AML-193 (cell line): ENCODE measurements at places on chromosomes 1 and 21.

- no peak for DNase-seq
Observed at GRCh38 chr1:228969953-228970800, 234.9 kb downstream of the RHOU start.

DNA sequence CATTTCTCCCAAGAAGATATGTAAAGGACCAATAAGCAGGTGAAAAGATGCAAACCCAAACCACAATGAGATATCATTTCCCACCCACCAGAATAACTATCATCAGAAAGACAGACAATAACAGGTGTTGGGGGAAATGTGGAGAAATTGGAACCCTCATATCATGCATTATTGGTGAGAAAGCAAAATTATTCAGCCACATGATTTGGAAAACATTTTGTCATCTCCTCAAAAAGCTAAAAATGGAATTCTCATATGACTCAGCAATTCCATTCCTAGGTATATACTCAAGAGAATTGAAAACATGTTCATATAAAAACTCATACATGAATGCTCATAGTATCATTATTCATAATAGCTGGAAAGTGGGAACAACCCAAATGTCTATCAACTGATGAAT is 25.1 kb upstream of the RNF186 start:
- no peak for DNase-seq

- no peak for DNase-seq
Observed at GRCh38 chr1:20992322-20993056, 184.2 kb downstream of the EIF4G3 start.

DNA sequence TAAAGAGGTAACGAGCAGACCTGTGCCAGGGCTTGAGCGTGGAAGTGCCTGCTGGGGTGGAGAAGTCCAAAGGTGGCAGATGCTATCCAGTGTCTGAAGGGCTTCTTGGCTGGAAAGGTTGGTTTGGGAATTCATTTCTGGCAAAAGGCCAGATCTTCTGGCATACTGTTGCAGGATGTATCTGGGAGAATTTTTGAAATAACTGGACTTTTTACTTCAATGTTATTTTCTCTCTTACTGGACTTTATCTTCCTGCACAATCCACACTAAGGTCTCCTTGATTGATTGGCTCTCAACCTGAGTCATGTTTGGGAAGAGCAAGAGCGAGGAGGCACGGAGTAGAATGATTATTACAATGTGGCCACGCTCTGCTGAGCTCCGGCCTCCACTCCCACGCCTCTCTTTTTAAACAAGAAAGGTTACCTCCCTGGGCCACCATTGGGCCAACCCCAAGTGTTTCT is 278.4 kb downstream of the TM2D1 start:
- no peak for DNase-seq

DNA sequence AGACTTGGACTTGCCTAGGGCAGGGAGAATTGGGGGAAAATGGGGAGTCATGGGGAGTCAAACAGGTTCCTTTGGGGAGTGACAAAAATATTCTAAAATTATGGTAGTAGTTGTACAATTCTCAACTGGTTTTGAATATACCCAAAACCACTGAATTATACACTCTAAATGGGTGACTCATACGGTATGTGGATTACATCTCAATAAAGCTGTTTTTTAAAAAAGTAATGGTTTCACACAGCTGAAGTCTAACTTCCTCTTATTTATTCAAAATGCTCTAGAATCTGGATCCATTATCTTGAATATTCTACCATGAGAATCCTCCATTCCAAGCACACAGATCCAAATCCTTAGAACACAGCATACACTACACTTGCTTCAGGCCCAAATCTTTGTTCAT is 11.1 kb downstream of the EIF4G3 start:
- DNase-seq, result peak; percentile 49

DNA sequence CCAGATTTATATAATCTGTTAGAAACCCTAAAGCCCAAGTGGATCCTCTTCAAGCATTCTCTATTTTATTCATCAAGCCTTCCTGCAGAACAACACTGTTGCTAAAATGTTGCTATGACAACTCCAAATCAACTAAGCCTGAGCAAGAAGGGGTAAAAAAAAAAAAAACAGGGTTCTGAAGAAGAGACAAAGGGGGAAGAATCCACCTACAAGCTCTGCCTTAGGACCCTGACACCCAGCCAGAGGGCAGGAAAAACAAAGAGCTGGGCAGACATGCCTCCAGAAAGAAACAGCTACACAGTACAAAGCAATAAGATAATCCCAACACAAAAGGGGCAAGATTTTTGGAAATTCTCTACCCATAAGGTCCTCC is 1.3 kb downstream of the USF1 start:
- no peak for DNase-seq

DNA sequence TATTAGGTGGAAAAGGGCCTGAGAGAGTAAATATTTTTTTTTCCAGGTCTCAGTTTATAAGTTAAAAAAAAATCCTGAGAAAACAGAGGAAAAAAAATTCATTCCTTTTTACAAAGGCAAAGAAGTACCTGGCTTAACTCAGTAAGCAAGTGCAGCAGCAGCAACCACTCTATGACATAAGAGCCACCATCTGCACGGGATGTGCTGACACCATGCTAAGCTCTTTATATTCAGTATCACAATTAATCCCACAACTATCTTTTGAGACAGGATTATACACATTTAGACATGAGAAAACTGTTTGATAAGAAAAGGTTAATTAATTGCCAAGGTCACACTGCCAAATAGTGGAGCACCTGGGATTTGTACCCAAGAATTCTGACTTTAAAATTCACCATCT is 13.4 kb upstream of the DPT start:
- DNase-seq, result no peak

- DNase-seq, result no peak
Observed at GRCh38 chr1:92030656-92031107, 897 bp downstream of the EPHX4 start.

DNA sequence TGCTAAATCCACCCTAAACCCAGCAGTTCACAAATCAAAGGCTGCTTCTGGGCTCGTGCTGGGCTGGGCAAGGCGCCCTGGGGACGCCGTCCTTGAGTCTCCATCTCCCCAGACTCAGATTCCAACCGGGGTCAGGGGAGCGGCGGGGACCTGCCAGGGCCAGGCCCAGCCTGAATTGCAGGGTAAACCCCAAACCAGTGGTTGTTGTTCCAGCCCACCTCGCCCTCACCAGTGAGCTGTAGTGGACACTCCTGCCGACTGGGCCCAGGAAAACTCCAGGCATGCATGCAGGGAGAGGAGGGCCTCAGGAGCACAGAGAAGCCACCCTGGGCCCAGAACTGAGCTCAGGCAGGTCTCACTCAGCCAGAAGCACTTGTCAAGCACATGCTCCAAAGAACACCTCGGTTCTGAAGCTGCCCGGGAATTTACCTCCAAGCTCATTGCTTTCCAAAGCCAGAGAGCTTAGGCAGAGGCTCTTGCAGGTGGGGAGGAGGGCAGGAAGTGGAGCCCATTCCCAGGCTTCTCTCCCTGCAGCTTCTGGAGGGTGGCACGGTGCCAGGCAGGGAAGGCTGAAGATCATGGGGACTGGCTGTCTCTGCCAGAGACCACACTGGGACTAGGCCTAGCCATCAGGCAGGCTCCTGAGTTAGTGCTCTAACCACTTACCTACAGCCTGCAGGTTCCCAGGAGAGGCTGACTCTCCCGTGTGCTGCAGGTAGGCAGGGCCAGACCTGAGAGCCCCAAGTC is 437.0 kb downstream of the MATN1 start:
- DNase-seq, result no peak

GRCh38 chr21:36149788-36150711 is 6.6 kb upstream of the DOP1B start:
- peak; percentile 98 for DNase-seq

- DNase-seq, result no peak
Observed at GRCh38 chr1:1799716-1800115, 21.4 kb upstream of the NADK start.

DNA sequence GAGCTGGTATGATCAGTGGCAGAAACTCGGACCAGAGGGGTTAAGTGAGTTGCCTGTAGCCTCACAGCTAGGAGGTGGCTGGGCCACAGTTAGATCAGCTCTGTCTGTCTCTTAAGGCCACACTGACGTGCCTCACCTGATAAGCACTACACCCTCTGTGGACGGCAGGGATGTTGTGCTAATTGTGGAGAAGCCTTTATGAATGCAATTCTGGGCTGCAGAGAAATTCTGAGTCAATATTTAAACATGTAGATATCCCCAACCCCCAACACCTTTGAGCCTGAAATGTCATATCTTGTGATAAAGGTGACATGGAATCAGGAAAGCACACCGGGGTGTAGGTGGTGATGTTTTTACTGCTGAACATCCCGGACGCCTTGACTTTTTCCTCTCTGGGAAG is 88.3 kb downstream of the KCNJ6 start:
- no peak for DNase-seq

- no peak for DNase-seq
Observed at GRCh38 chr1:183810121-183810520, 5.2 kb downstream of the RGL1 start.

DNA sequence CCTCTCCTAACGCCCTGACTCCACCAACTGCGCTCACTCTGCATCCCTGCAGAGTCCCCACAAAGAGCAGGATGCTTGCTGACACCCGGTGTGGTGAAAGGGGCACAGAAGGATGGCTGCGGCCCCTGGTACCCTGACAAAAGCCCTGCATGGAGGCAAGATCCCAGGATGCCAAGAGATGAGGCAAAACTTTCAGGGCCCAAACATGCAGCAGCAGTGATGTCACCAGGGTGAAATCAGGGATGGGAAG is 36.6 kb downstream of the SLC9A1 start:
- no peak for DNase-seq

- no peak for DNase-seq
Observed at GRCh38 chr1:227845147-227845458, 29.6 kb downstream of the PRSS38 start.

- no peak for DNase-seq
Observed at GRCh38 chr1:21335750-21336224, 45.5 kb upstream of the ECE1 start.

DNA sequence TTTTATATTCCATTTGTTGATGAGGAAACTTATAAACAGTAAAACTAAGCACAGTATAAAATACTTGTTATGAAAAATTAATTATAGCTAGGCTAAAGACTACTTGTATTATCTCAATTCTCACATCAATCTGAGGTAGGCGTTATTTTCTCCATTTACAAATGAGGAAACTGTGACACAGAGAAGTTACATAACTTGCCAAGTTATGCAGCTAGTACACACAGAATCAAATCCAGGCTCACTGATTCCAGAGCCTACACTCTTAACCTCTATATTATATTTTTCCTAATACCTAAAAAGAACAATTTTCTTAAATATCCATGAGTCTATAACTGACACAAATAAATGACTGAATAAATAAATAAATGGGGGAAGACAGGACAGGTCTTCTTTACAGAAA is 11.2 kb upstream of the VPS45 start:
- DNase-seq, result peak; percentile 27

- DNase-seq, result no peak
Observed at GRCh38 chr1:47465605-47466004, 27.8 kb downstream of the FOXD2 start.

- DNase-seq, result peak; percentile 83
Observed at GRCh38 chr1:225712391-225712790, 59.5 kb upstream of the ENAH start.

DNA sequence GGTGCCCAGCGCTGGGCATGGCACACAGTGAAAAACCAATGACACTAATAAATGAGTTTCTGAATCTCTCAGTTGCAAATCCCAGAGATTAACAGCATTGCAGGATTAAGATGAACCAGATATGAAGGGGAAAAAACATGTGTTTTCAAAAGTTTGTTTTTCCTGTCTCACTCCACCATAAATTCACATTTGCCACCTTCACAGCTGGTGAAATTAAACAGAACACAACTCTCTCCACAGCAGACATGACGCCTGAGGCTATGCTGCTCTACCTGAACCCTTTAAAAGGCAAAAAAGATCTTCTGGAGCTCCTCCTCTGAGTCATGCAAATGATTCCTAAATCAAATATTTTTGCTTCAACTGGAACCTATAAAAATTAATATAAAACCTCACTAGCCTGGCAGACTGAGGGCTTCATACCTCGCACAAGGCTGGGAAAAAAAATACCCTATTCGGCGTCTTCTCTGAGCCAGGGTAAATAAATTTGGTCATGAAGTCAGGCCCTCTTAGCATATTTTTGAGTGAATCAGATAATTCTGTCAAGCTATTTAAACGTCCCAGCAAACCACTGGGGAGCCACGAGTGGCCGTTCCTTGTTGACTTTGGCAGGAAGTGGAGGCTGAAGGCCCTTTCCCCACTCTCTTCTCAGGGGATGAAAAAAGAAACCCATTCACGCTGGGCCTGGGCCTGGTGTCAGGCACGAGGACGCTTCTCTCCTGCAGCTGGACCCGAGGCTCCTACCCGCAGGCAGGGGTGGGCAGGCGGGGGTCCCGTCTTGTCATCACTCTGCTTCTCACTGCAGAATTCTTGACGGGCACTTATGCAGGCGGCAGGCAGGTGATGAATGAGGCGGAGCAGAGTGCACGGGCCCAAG is 53.0 kb downstream of the DMRTB1 start:
- DNase-seq, result no peak

GRCh38 chr1:217049721-217050120 is 326.5 kb upstream of the ESRRG start:
- no peak for DNase-seq

- DNase-seq, result peak; percentile 21
Observed at GRCh38 chr1:67850151-67850551, 16.9 kb upstream of the GNG12 start.

DNA sequence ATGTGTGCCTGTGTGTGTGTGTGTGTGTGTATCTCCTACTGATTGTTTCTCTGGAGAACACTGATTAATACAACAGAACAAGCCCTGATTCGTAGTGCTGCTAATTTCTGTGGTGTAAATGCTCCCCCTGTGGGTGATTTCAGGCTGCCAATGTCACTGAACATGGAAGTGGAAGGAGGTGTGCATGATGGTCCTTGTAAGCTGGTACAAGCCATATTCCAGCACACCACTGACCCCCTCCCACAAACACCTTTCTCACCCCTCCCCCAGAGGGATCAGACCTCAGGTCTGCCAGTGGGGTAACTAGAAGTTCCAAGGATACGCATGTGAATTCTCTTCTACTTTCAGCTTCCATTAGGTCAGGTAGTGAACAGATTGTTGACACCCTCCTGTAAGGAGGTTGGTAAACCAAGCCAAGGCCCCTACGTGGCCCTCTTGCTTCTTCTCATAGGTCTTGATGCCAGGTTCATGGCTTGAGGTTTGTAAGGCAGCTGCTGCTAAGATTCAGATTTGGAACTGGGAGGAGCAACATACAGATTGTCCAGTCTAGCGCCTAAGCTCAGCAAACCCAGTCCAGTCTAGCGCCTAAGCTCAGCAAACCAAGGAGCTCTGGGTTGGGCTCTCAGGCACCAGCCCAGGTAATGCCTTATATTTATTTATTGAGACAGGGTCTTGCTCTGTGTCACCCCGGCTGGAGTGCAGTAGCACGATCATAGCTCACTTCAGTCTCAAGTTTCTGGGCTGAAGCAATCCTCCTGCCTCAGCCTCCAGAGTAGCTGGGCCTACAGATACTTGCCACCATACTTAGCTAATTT is 38.7 kb downstream of the DHCR24 start:
- DNase-seq, result no peak

DNA sequence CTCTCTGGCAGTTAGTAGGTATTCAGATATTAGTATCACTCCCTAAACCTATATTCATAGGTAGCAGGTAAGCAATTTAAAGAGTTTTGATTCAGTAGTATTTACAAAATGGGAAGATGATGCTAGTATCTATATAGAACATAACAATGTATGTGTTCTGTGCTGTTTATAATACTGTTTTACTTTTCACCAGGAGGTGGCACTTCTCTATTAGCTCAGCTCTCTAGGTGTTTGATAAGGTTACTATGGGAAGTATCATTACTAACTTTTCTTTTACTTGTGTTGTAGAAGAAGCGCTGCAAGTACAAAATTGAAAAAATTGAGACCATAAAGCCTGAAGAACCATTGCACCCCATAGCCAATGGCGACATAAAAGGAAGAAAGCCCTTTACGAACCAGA is 49.4 kb upstream of the FASLG start:
- DNase-seq, result peak; percentile 27

GRCh38 chr1:67618285-67619018 is 66.5 kb upstream of the GADD45A start:
- DNase-seq, result no peak
